ENCODE measurements at places on chromosomes 16 and 17. TPM values are rescaled to one million over a fixed set of nuclear protein-coding genes. Genes with fewer than 3 reads are reported as not detected.

SLC16A11 gene
- total RNA-seq, result not detected

DNA sequence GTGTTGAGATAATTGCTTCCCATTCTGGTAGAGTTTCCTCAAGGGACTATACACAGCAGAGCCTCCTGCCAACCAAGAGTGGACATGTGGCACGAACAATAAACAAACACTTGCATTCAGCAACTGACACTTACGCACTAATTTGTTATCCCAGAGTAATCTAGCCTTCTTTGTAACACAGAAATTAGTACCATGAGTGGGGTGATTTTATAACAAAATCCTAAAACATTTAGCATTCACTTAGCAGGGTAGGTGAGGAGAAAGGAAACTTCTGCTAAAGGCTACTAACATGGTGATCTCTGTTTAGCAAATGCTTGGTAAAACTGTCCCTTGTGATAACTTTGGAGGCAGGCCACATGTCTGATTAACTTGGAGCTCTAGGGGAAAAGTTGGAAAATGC lies 325.2 kb downstream of the HS3ST4 start:
- H3K27me3 ChIP-seq, result no peaks in the 10 kb centered on the region
- no peak overlapping the region for H3K27ac ChIP-seq
- H3K4me1 ChIP-seq, result no peaks in the 10 kb centered on the region
- DNase-seq, result no peak
- no peak overlapping the region for H3K4me3 ChIP-seq
- H3K36me3 ChIP-seq, result no peaks in the 10 kb centered on the region

TP53TG3F gene
- total RNA-seq, result not detected

TLCD3B gene
- 0.92 TPM for total RNA-seq

DNA sequence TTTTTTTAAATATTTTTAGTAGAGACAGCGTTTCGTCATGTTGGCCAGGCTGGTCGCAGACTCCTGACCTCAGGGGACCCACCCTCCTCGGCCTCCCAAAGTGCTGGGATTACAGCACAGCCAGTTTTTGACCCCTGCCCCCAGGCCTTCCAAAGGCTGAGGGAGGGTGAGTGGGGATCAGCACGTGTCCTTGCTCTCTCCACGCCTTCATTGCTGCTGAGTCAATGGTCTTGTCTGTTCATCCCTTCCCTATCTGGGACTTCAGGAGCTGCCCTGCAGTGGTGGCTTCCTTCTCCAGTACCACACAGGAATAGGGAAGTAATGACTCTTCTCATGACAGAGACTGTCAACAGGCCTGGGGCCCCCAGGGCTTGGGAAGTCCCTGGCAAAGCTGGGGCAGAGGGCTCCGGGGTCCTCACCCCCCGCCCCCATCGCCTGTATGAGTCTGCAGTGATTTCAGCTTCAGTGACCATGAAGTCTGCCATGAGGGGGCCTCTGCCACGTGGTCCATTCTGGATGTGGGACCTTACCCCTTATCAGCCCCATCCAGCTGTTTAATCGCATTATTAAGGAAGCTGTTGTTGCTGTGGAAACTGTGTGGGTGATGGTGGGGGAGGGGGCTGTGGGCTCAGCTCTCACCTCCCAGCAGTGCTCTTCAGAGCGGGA lies 6.1 kb downstream of the ABCC3 start:
- H3K27me3 ChIP-seq, result no peaks in the 10 kb centered on the region
- H3K4me1 ChIP-seq, result peaks cover 61% of the 10 kb centered on the region
- no peaks in the 10 kb centered on the region for H3K36me3 ChIP-seq
- no peak overlapping the region for H3K27ac ChIP-seq
- DNase-seq, result no peak

NLK gene
- 169 TPM for total RNA-seq

DNA sequence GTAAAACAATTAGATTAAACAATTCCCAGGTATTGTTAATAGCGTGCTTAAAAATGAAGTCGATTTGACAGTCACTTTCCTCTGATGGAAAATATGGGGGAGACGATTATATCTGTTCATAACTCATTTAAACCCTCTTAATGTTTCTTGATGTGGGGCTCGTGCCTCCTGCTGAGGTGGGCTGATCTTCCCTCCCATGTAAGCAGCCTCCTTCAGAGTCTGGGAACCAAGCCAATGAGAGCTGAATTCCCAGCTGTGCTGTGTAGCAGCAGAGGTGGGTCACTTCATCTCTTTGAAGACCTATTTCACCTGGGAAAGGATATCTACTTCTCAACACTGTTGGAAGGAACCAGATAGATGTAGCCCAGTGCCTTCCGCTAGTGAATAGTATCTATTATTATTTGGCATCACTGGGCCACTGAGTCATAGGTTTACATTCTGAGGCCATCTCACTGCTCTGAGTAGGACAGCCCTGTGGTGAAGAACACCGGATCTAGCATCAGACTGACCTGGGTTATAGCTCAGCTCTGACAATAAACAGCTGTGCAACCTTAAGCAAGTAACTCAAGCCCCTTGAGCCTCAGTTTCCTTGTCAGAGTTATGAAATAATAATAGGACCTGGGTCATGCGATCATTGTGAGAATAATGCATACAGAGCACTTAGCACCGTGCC lies 85.3 kb upstream of the C16orf82 start:
- H3K4me1 ChIP-seq, result no peaks in the 10 kb centered on the region
- H3K4me3 ChIP-seq, result no peak overlapping the region
- DNase-seq, result no peak
- H3K36me3 ChIP-seq, result no peaks in the 10 kb centered on the region
- no peaks in the 10 kb centered on the region for H3K27me3 ChIP-seq

KCNJ16 gene
- total RNA-seq, result 38.6 TPM

DNA sequence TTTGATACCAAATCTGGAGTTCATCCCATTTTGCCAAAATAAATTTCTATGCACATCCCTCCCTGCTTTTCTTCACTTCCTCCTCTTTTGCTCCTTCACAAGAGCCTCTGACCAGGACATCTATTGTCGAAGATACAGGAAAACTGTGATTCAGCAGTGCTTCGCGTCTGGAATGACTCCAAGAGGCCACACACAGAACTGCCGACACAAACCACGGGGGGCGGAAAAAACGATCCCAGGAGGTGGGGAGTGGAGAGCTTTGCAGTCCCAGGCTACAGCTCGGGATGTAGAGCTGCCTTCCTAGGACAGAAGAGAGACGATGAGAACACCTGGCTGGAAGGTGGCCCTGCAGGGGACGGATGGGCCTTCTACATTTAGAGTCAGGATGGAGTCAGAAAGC lies 102.8 kb downstream of the XYLT1 start:
- DNase-seq, result peak; percentile 58
- no peak overlapping the region for H3K27ac ChIP-seq
- no peaks in the 10 kb centered on the region for H3K27me3 ChIP-seq
- peaks cover 21% of the 10 kb centered on the region for H3K4me1 ChIP-seq

GRCh38 chr17:78946131-78946530 lies 20.9 kb upstream of the TIMP2 start:
- H3K27ac ChIP-seq, result peak overlapping the region; percentile 81
- H3K27me3 ChIP-seq, result no peaks in the 10 kb centered on the region
- no peak for DNase-seq
- no peaks in the 10 kb centered on the region for H3K4me1 ChIP-seq

RAI1 gene
- 85.3 TPM for total RNA-seq

DNA sequence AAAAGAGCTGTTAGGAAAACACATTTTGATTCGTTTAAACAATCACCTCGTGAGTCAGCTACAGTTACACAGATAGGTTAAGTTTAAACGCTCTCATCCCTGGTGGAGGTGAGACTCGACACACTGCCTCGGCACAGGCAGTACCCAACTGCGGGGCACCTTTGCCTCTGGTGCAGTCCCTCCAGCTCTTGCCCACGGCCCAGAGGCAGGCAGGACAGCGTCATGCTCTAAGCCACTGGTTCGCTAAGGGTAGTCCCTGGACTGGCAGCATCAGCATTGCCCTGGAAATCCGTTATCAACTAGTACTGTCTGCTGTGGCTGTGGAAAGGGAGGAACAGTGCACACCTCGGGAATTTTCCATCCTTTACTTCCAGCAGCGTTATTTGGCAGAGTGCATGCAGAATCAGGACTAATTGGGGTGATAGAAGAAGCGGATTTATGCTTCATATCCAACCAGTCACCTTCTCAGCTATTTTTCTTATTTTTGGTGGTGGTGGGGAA lies 3.7 kb upstream of the PIK3R6 start:
- DNase-seq, result no peak
- H3K27ac ChIP-seq, result no peak overlapping the region
- peaks cover 15% of the 10 kb centered on the region for H3K27me3 ChIP-seq
- H3K36me3 ChIP-seq, result no peaks in the 10 kb centered on the region
- H3K4me1 ChIP-seq, result peaks cover 14% of the 10 kb centered on the region

DNA sequence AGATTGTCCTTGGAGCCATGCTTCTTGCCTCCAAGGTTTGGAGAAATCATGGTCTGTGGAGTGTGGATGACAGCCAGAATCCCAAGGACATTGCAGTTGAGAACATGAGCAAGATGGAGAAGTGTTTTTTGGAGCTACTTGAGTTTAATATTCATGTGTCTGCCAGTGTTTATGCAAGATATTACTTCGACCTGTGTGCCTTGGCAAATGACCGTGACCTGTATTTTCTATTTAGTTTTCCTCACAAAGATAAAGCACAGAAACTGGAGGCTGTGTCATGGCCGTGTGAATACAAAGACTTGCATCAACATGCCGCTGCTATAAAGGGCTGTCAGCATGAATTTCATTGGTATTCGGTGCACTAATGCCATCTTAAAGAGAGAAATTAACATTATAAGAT lies 9.0 kb downstream of the GGA2 start:
- H3K4me3 ChIP-seq, result no peak overlapping the region
- H3K36me3 ChIP-seq, result no peaks in the 10 kb centered on the region
- no peak overlapping the region for H3K27ac ChIP-seq
- H3K27me3 ChIP-seq, result no peaks in the 10 kb centered on the region
- DNase-seq, result peak; percentile 48

FOXN1 gene
- total RNA-seq, result not detected

- peaks cover 12% of the 10 kb centered on the region for H3K4me1 ChIP-seq
- DNase-seq, result no peak
- no peaks in the 10 kb centered on the region for H3K27me3 ChIP-seq
Measured at GRCh38 chr17:66379996-66380395, 77.6 kb downstream of the PRKCA start.

KIF19 gene
- not detected for total RNA-seq

PRSS27 gene
- not detected for total RNA-seq

DNA sequence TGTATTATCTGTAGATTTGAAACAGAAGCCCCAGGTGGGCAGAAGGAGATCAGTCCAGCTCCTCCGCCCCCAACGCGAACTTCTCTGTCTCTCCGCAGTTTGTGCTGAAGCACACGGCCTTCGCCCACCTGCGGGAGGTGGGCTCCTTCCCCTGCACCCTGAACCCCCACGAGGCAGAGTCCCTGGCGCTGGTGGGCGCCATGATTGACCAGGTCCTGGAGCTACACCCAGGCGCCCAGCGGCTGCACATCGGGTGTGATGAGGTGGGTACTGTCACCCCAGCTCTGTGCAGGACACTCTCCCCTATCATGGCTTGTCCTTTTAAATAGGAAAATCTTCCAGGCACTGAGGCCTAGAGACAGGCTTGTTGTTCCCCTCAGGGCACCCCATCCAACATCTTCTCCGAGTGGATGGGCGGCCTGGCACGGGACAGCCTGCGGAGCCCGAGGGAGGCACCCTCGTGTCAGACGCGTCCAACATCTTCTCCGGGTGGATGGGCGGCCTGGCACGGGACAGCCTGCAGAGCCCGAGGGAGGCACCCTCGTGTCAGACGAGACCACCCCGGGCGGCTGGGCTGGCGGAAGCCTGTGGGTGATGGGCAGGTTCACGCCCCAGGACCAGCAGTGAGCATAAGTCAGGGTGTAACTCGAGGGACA lies 15.3 kb upstream of the OGFOD3 start:
- no peaks in the 10 kb centered on the region for H3K4me1 ChIP-seq
- no peaks in the 10 kb centered on the region for H3K27me3 ChIP-seq
- H3K27ac ChIP-seq, result no peak overlapping the region
- peaks cover 4% of the 10 kb centered on the region for H3K36me3 ChIP-seq

GRCh38 chr16:72211110-72211509 lies 39.2 kb upstream of the PMFBP1 start:
- H3K4me1 ChIP-seq, result no peaks in the 10 kb centered on the region
- no peaks in the 10 kb centered on the region for H3K27me3 ChIP-seq
- H3K4me3 ChIP-seq, result no peak overlapping the region

DNA sequence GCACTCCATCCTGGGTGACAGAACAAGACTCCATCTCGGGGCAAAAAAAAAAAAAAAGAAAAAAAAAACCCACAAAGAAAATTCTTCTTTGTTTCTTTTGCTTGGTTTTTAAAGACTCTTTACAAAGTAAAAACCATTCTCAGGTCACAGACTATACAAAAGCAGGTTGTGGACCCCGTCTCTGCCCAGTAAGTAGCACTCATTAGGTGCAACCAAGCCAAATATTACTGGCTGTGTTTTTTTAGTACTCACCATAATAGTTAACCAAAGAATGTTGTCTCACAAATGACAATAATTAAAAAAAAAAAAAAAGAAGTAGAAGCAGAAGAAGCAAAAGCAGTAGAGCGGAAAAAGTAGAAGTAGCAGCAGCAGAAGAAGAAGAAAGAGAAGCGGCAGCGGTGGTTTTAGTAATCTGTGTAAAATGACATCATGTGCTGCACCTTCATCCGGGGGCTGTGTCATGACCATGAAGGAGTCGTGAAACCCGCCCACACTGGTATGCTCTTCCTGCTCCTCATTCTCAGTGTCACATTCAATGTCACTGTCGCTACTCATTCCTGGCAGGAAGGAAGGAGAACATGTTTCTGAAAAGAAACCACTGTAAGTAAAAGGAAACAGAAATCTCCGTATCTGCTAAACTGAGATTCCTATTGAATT lies 105.4 kb downstream of the TRIM37 start:
- no peak overlapping the region for H3K4me3 ChIP-seq
- H3K36me3 ChIP-seq, result peaks cover 8% of the 10 kb centered on the region
- peaks cover 3% of the 10 kb centered on the region for H3K4me1 ChIP-seq
- no peaks in the 10 kb centered on the region for H3K27me3 ChIP-seq

DOC2B gene
- total RNA-seq, result 5.1 TPM

- peak overlapping the region; percentile 85 for H3K4me3 ChIP-seq
- H3K4me1 ChIP-seq, result peaks cover 41% of the 10 kb centered on the region
- H3K36me3 ChIP-seq, result peaks cover 25% of the 10 kb centered on the region
- DNase-seq, result no peak
- H3K27me3 ChIP-seq, result no peaks in the 10 kb centered on the region
Measured at GRCh38 chr16:88810166-88810911, 1.4 kb downstream of the APRT start.

DNA sequence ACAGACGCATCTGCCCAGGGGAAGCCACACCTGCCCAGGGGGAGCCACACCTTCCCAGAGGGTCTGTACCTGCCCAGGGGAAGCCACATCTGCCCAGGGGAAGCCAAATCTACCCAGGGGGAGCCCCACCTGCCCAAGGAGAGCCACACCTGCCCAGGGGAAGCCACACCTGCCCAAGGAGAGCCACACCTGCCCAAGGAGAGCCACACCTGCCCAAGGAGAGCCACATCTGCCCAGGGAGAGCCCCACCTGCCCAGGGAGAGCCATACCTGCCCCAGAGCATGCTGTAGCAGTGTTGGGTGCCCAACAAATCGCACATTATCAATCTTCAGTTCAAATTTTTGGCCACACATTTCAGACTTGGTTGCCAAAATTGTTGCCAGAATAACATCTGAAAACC lies 19.6 kb downstream of the NPRL3 start:
- H3K4me1 ChIP-seq, result peaks cover 4% of the 10 kb centered on the region
- DNase-seq, result no peak
- no peak overlapping the region for H3K27ac ChIP-seq
- H3K4me3 ChIP-seq, result no peak overlapping the region

WSCD1 gene
- total RNA-seq, result 2.6 TPM

GRCh38 chr16:13935408-13935807 lies 15.5 kb downstream of the ERCC4 start:
- DNase-seq, result no peak
- H3K27ac ChIP-seq, result no peak overlapping the region
- H3K4me1 ChIP-seq, result peaks cover 8% of the 10 kb centered on the region
- H3K4me3 ChIP-seq, result no peak overlapping the region
- H3K36me3 ChIP-seq, result peaks cover 14% of the 10 kb centered on the region

GRCh38 chr16:89574681-89575246 lies 794 bp upstream of the CPNE7 start:
- H3K27me3 ChIP-seq, result peaks cover 83% of the 10 kb centered on the region
- no peak overlapping the region for H3K27ac ChIP-seq
- H3K36me3 ChIP-seq, result no peaks in the 10 kb centered on the region
- peak; percentile 77 for DNase-seq
- peaks cover 26% of the 10 kb centered on the region for H3K4me1 ChIP-seq
